ENCODE measurements at places on chromosomes 6 and 20.
A peak's percentile ranks its signal among the peaks of the same experiment; 100 is the strongest.

DNA sequence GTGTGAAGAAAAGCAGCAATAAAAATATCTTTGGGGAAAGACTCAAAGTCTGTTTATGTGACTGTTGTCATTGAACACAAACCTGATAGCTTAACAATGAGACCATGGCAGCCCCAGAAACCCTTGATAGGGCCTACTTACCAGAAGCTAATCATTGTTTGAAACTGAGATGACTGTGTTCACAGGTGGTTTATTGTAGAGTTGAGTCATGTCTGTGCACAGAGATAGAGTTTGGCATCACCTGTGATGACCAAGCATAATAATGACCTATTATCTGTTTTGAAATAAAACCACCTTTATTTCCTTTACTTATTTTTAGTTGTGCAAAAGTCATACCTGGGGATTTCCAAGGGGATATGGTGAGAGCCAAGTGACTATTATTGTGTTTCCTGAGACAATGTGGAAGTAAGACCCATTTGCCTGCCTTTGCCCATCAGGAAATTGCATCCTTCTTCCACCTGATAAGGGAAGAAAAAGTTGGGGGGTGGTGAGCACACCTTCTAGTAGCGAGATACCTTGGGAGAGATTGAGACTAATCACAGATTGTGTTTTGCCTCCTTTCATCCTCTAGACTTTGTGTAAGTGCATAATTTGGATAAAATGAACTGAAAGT, 456.9 kb upstream of the JAG1 start:
- no peaks in the 10 kb centered on the region for H3K4me1 ChIP-seq
- no peaks in the 10 kb centered on the region for H3K27me3 ChIP-seq
- no peak overlapping the region for H3K27ac ChIP-seq
- H3K4me3 ChIP-seq, result no peak overlapping the region
- no peak for DNase-seq

GRCh38 chr6:26156850-26157250, 69.6 kb downstream of the HFE start:
- peaks cover 46% of the 10 kb centered on the region for H3K4me1 ChIP-seq
- H3K27ac ChIP-seq, result peak overlapping the region; percentile 98
- H3K27me3 ChIP-seq, result no peaks in the 10 kb centered on the region
- peak; percentile 83 for DNase-seq
- H3K4me3 ChIP-seq, result peak overlapping the region; percentile 95

DNA sequence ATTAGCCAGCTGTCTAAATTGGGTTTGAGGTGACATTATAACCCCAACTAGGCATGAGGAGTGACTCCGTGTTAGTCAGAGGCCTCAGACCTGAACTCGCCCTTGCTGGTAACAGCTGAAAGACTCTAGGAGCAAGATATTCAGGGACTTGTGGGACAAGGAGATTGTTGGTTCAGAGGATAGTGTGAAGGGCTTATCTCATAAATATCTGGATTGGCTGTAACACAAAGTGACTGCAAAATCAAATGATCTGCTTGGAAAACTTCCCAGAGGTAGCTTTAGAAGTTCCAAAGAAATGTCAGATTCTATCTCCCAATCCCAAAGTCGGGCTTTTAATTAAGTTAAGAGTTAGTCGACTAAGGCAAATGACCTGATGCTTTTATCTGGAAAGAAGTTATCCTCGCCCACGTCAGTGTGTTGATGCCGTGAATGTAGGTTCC, 72.4 kb downstream of the TULP4 start:
- DNase-seq, result no peak
- H3K4me3 ChIP-seq, result no peak overlapping the region
- no peaks in the 10 kb centered on the region for H3K4me1 ChIP-seq
- H3K36me3 ChIP-seq, result no peaks in the 10 kb centered on the region

DNA sequence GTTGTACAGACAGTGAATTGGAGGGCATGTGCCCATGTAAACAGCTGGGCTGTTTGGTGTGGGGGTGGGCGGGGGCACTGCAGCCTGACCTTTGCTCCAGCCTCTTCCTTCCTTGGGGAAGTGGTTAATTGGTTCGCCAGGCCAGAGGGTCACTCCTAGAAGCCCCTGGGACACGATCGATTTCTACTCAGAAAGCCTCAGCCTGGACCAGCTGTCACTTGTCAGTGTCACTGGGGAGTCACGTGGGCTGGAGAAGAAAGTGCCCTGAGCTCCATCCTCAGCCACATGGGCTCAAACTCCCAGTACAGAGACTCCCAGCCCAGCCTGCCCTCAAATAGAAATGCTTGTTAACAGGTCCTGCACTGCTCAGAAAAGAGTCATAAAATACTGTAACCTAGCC, 423.8 kb upstream of the SULF2 start:
- no peak for DNase-seq
- no peak overlapping the region for H3K27ac ChIP-seq
- no peak overlapping the region for H3K4me3 ChIP-seq
- H3K4me1 ChIP-seq, result no peaks in the 10 kb centered on the region

DNA sequence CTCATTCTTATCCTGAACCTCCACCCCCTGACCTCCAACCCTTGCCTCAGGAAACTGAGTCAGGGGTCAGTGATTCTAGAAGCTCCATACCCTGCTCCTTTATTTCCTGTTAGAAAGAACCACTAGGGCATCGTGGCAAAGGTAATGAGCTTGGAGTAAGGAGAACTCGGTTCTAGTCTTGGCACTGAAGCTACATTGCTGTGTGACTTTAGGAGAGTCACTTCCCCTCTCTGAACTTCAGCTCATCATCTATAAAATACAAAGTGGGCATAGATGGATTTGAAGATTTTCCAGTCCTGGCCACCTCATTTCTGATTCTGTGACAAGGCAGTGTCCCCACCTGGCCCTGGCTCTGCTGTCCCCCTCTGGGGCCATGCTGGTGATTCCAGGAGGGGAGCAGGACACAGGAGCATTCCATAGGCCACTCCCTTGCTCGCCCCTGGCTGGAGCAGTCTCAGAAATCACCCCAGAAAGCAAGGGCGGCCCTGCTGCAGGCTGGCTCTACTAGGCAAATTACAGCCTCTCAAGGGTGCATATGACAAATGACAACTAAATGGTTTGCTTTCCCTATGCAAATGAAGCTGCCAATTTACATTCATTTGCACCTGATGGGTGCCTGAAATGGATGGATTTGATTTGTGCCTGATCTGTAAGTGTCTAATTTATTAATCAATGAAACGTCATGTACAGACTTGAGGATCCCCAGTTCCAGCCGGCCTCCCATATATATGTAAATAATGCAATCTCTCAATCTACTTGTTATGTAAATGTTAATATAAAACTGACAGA, 62.2 kb downstream of the LRFN2 start:
- H3K36me3 ChIP-seq, result no peaks in the 10 kb centered on the region
- H3K27ac ChIP-seq, result no peak overlapping the region
- no peak for DNase-seq
- no peaks in the 10 kb centered on the region for H3K27me3 ChIP-seq

DNA sequence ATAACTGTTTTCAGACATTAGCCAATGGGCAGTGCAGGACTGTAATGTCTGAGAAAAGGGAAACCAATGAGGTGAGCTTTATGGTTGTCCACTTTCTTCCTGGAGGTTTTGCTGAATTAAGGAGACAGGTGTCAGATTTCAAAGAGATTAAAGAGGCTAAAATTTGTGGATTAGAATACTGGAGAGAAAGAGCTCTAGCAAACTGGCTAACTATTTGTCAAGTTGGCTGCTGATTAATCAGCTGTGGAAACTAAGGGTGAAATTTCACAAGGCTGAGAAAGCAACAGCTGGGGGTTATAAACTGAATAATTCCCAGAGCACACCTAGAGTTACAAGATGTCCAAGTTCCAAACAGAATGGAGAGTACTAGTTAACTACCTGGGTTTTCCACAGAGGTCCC, 198.9 kb downstream of the TBC1D32 start:
- no peak for DNase-seq
- H3K27me3 ChIP-seq, result no peaks in the 10 kb centered on the region
- H3K27ac ChIP-seq, result no peak overlapping the region
- H3K4me3 ChIP-seq, result no peak overlapping the region

DNA sequence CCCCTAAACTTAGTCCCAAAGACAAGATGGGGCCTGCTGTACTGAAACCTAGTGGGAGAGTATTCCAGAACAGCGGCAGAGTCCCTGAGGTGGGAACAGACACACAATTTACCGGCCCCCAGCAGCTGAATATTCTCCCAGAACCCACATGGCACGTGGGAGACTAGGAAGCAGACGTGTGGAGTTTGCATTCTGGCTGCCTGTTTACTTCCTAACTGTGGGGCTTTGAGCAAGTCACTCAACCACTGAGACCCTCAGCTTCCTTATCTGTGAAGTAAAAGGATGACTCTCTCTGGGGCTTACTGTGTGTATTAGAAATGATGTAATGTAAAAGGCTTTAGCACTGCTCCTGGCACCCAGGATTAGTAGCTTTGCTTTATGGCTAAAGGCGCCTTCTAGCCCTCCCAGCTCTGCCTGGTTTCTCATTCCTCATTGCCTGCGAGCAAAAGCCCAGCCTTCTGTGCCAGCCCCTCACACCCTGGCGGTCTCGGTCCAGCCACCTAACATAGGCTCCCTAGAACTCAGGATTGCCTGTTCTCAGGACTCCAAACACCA, 353.1 kb downstream of the CDC5L start:
- H3K27me3 ChIP-seq, result no peaks in the 10 kb centered on the region
- no peaks in the 10 kb centered on the region for H3K4me1 ChIP-seq
- H3K36me3 ChIP-seq, result no peaks in the 10 kb centered on the region
- no peak for DNase-seq
- H3K27ac ChIP-seq, result no peak overlapping the region

- no peak overlapping the region for H3K4me3 ChIP-seq
- no peak overlapping the region for H3K27ac ChIP-seq
- no peaks in the 10 kb centered on the region for H3K4me1 ChIP-seq
- H3K27me3 ChIP-seq, result no peaks in the 10 kb centered on the region
- DNase-seq, result no peak
Observed at GRCh38 chr20:1306316-1307135, 22.4 kb downstream of the SDCBP2 start.

GRCh38 chr6:32865724-32866443, 11.9 kb downstream of the PSMB9 start:
- peak overlapping the region; percentile 72 for H3K27ac ChIP-seq
- peaks cover 36% of the 10 kb centered on the region for H3K4me1 ChIP-seq
- DNase-seq, result no peak
- H3K27me3 ChIP-seq, result peaks cover 7% of the 10 kb centered on the region
- no peak overlapping the region for H3K4me3 ChIP-seq

DNA sequence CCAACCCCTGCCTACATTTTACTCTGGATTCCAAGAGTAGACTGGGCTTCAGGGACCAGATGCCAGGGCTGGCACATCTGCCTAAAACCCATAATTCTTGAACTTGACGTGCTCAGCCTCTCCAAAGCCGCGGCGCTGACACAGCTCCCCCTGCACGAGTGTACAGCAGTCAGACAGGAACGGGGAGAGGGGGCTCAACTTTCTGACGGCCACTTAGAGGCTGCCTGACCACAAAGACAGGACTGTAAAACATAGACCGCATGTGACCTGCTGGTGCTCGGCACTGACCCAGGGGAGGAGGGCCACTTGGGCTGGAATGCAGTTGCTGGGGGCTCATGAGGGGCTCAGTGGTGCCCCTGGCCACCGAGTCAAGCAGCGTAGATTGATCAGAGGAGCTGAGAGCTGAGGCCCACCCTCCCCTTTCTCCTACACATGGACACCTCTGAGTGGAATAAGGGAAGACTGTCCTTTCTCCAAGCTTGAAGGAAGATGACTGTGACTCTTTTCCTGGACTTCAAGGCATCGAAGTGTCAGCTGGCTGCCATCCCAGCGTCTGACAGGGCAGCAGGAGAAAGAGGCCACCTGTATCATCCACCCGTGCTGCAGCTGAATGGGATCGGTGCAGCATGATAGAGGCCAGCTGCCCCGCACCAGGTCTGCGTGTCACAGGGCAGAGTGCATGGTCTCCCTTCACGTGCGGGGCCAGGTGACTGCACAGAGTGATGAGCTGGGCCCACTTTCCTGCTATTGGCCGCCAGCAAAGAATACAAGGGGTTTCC, 171.3 kb upstream of the AGPAT4 start:
- peaks cover 2% of the 10 kb centered on the region for H3K27me3 ChIP-seq
- H3K4me1 ChIP-seq, result no peaks in the 10 kb centered on the region
- no peaks in the 10 kb centered on the region for H3K36me3 ChIP-seq
- no peak overlapping the region for H3K4me3 ChIP-seq
- DNase-seq, result no peak

DNA sequence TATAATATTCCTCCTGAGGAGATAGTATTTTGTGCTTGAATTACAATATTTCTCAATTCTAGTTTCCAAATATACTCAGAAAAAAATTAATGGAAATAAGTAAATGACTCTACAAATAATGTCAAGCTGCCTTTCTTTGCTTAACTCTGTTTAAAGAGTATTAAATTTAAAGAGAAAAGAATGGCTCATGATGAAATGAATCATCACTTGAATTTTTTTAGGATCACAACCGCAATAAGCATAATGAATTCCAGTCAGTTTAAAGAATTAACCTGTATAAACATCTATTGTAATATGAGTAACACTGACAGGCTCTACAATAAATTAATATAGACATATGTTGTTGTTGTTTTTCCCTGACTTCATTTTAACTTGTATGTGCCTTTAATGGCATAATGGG, 266.2 kb upstream of the ADGRB3 start:
- no peak overlapping the region for H3K27ac ChIP-seq
- no peaks in the 10 kb centered on the region for H3K36me3 ChIP-seq
- no peaks in the 10 kb centered on the region for H3K27me3 ChIP-seq
- H3K4me3 ChIP-seq, result no peak overlapping the region
